ENCODE measurements at places on chromosomes 5 and 9.

GRCh38 chr9:76087976-76088375 lies 197.5 kb downstream of the PCSK5 start:
- DNase-seq, result no peak

DNA sequence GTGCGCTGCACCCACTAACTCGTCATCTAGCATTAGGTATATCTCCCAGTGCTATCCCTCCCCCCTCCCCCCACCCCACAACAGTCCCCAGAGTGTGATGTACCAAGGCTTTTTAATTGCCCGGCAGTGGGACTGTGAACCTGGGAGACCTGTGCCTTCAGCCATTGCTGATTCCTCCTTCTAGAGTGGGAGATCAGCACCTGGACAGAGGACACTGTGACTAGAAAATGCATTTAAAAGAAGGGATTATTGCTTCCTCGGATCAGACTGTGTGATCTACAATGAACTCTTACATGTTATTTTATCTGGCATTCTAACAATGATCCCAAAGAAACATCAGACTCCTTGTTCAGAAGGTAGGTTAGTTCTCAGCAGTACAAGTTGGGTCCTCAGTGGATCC lies 25.9 kb downstream of the CTSL start:
- no peak for DNase-seq

- DNase-seq, result no peak
These were observed 18.2 kb upstream of the MLANA start for GRCh38 chr9:5872511-5872910.

DNA sequence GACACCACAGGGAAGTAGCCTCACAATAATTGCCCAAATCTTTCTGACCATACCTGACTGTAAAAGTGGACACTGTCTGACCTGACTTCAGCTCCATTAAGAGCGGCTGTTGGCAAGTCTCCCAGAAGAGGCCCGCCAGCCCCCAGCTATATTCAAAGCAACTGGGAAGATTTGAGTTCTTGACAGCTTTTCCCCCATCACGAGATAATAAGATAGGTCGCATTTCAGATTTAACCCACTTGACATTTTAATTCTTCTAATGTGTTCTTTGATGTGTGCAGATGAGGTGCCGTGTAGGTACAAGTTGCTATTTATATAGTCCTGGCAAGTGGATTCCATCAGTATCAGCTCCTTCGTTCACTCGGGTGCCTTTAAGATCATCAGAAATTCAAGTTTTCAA lies 345.7 kb downstream of the DRD1 start:
- DNase-seq, result no peak

GRCh38 chr5:95946451-95946850 lies 15.2 kb downstream of the ELL2 start:
- no peak for DNase-seq

DNA sequence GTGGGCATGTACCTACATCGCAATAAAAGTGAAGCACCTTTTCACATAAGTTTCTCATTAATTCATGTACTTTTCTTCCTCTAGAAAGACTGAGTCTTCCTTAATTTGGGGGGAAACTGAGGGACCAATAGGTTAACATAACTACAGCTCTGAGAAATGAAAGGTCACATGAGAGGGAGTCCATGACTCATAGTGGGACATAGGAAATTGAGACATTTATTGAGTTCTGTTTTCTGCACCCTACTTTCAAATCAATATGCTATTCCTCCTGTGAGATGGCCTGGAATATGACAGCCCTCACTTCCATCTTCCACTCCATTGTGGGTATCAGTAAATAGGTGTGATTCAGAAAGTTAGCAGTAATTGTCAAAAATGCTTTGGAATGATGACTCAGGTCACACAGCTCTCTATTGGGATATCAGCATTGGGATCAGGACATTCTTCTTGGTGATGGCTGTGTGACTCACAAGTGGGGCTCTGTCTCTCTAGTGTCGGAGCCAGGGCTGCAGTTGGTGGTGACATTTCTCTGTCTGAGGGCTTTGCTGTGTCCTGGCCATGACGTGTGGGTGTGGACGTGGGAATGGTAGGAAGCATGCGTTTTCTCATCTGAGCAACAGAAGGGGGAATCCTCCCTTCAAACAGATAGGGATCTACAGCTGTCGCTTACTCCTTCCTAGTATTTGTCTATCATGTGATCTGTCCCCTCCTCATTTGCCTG lies 125.0 kb downstream of the TRIO start:
- DNase-seq, result no peak

DNA sequence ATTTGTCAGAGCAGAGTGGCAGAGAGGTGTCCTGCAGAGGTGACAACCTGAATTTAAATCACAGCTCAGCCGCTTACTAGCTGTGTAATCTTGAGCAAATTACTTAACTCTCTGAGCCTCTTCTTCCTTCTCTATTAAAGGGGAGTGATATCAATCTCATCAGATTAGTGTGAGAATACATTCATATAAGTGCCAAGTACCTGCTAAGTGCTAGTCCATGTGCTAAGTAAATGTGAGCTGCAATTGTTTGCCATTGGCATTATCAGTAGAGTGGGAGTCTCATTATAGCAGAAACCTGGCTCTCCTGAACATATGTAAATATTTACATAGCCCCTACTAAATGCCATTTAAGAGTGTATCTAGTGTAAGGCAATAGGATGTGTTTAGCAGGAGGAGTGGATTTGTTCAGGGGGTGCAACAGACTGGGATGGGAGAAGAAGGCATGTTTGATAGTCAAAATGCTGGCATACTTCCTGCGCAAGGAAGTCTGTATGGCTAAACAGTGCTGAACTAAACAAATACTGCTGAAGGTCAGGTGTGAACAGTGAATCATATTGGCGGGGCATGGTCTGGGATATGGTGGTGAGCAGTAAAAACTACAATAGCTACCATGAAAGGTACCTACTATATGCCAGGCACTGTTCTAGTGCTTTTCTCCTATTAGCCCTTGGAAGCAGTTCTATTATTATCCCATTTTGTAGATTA lies 74.5 kb downstream of the F2RL2 start:
- no peak for DNase-seq

DNA sequence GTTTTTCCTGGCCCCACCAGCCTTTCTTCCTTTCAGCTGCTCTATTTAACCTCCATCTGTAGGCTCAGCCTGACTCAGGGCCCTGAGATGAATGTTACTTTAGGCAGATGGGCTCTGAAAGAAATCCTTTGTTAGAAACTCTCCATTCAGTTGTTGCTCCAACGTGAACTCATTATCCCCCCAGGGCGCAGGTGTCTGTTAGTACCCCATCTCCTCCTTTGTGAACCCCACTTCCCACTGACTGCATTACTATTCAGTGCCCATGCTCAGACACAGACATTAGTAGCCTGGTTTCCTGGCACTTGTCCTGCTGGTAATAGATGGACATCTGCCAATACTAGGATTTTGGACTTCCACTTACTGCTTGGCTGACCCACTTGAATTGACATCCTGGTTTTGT lies 1271.6 kb downstream of the PTPRD start:
- DNase-seq, result no peak

DNA sequence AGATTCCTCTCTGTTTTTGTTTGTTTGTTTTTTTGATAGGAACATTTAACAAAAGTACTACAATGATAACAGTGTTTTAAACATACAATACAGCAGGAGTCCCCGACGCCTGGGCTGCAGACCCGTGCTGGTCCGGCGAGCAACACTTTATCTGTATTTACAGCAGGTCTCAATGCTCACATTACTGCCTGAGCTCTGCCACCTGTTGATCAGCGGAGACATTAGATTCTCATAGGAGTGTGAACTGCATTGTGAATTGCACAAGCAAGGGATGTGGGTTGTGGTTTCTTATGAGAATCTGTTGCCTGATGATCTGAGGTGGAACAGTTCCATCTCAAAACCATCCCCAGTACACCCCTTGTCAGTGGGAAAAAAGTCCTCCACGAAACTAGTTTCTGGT lies 1068.5 kb upstream of the CDH10 start:
- no peak for DNase-seq

GRCh38 chr9:76373173-76373783 lies 20.9 kb downstream of the RFK start:
- DNase-seq, result no peak

DNA sequence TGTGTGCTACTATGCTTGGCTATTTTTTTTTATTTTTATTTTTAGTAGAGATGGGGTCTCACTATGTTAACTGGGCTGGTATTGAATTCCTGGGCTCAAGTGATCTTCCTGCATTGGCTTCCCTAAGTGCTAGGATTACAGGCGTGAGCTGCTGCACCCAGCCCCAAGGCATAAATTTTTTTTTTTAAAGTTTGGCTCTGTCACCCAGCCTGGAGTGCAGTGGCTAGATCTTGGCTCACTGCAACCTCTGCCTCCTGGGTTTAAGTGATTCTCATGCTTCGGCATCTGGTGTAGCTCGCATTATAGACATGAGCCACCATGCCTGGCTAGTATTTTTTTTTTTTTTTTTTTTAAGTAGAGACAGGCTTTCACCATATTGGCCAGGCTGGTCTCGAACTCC lies 70.3 kb downstream of the RAB24 start:
- DNase-seq, result no peak

DNA sequence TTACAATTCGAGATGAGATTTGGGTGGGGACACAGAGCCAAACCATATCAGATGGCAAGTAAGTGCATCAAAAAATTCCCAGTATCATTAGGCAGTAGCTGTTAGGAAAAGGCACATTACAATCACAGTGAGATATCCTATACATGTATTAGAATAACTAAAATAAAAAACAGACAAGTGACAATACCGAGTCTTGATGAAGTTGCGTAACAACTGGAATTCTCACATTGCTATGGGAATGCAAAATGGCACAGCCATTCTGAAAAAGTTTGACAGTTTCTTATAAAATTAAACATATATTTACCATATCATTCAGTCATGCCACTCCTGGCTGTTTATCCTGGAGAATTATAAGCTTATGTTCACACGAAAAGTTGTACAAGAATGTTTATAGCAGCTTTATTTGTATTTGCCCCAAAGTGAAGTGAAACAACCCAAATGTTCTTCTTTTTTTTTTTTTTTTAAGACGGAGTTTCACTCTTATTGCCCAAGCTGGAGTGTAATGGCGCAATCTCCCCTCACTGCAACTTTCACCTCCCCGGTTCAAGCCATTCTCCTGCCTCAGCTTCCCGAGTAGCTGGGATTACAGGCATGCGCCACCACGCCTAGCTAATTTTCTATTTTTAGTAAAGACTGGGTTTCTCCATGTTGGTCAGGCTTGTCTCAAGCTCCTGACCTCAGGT lies 93.1 kb upstream of the TLE1 start:
- no peak for DNase-seq

- no peak for DNase-seq
These were observed 263.3 kb downstream of the TMEM167A start for GRCh38 chr5:82813861-82814260.

GRCh38 chr9:78064075-78064474 lies 32.5 kb upstream of the GNAQ start:
- no peak for DNase-seq

DNA sequence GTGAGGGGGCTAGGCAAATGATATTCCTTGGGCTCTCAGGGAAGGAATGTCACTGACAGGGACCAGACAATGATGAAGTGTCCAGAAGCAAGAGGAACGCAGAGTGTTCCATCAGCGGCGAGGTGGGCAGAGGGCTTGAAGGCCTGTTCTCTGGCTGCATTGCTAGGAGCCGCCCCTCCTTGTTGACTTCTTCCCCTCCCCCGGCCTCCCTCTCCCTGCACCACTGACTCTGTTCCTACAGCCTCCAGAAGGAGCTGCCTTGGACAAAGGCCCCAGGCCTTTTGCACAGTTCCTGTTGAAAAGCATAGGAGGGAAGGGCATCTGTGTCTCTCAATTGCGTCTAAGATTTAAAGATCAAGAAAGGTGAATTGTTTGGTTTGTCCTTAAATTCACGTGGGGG lies 12.4 kb downstream of the TLX3 start:
- DNase-seq, result no peak

GRCh38 chr5:74556631-74557595 lies 83.6 kb downstream of the ENC1 start:
- no peak for DNase-seq

All from coronary artery (tissue), 2 donors.